ENCODE measurements at places on chromosomes 5 and 9.

- no peak for DNase-seq
Observed at GRCh38 chr5:44389823-44390143, 563 bp upstream of the FGF10 start.

- DNase-seq, result no peak
Observed at GRCh38 chr5:95729115-95730010, 1.8 kb upstream of the RHOBTB3 start.

DNA sequence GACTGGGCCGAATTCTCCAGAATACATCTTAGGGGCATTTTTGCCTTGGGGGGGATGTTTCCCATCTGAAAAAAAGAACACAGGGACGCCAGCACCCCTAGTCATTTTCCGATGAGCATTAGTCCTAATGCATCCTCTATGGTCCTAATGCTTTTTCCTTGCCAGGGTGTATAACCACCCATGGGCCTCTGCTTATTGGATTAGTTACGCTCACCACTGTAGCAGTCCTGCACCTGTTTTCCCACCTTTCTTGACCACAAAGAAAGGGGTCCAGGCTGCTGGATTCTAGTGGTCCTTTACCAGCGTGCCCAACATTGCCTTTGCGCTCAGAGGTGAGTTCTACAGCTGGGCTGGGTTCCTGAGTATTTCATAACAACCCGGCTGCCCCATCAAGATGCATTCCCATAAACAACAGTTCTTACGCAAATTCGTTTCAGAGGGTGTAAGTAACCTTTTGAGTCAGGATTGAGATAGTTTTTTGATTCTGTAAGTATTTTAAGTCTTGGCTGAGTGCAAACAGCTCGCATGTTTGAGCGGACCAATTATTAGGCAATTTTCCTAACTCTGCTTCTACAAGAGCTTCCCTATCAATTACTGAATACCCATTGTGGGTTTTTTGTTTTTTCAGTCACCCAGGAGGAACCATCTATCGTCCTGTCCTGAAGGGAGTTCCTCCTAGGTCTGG lies 135.1 kb downstream of the DROSHA start:
- DNase-seq, result no peak

GRCh38 chr9:107975426-107976010 lies 485.9 kb upstream of the KLF4 start:
- no peak for DNase-seq

- no peak for DNase-seq
Observed at GRCh38 chr5:88743231-88743834, 139.7 kb downstream of the MEF2C start.

- DNase-seq, result no peak
Observed at GRCh38 chr5:149594206-149594895, 13.1 kb downstream of the ARHGEF37 start.

- DNase-seq, result no peak
Observed at GRCh38 chr9:115543511-115543910, 425.6 kb upstream of the TNC start.

DNA sequence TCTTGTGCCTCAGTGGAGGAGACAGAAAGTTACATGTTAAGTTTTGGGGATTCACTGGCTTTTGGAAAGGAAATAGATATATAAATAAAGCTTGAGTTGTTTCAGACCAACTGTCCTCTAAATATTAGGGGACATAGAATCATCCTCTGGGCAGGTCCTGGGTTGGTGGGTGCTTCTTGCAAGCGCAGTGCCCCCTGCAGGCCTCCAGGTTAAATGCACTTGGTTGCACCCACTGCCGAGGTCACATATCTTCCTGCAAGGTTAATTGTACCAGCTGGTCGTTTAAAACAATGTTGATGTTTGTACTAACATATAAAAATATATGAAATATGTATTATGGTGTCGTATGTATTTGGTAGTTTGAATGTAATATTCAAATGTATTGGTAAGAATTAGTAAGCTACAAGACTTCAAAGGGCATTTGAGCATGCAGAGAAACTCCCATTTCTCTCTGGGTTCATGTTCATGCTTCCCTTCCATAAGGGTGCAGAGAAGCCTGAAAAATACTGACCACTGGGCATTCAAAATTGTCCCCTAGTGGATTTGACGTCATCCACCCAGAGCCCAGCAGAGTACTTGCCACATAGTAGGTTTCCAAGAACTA lies 87.0 kb downstream of the ZNF618 start:
- no peak for DNase-seq

DNA sequence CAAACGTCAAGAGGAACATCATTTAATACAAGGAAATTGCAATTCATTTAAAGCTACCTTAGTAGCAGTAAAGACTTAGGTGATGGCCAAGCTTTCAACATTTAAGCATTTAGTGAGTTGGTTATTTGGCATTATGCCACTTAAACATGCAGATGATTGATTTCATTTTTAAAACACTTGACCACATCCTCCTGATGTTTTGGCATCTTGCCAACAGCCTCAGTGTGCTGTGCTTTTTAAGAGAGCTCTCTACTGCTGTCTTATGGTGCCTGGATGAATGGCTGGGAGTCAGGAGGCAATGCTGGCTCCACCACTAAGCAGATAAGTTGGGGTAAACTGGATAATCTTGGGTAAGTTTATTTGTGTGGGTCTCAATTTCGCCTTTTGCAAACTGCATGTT lies 364.5 kb downstream of the MAN2A1 start:
- peak; percentile 44 for DNase-seq

DNA sequence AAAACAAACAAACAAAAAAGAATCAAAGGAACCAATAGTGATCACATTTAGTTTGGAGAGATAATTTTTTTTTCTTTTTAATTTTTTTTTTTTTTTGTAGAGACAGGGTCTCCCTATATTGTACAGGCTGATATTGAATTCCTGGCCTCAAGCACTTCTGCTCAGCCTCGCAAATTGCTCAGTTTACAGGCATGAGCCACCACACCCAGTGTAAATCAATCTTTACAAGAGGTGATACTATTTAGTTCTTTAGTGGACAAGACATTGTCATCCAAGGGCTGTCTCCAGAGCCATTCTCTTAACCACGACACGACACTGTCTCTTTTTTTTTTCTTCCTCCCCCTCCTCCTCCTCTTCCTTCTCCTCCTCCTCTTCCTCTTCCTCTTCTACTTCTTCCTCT lies 29.6 kb downstream of the ERAP2 start:
- no peak for DNase-seq

DNA sequence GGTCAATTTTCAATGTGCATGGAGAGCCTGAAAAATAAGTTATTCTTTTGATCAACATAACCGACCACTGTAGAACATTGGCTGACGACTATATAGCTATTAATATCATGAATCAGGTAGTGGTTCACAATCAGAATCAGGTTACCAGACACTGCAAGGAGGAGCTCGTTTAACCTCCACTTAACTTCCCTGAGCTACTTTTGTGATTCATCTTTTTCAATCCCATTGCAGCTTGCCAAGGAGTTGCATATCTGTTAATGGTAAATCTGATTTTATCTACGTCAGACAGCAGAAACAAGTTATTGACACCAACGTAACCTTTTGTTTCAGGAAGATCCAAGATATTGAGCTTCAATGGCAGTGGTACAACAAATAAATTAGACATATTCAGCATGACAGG lies 2263.8 kb upstream of the ACO1 start:
- DNase-seq, result no peak

DNA sequence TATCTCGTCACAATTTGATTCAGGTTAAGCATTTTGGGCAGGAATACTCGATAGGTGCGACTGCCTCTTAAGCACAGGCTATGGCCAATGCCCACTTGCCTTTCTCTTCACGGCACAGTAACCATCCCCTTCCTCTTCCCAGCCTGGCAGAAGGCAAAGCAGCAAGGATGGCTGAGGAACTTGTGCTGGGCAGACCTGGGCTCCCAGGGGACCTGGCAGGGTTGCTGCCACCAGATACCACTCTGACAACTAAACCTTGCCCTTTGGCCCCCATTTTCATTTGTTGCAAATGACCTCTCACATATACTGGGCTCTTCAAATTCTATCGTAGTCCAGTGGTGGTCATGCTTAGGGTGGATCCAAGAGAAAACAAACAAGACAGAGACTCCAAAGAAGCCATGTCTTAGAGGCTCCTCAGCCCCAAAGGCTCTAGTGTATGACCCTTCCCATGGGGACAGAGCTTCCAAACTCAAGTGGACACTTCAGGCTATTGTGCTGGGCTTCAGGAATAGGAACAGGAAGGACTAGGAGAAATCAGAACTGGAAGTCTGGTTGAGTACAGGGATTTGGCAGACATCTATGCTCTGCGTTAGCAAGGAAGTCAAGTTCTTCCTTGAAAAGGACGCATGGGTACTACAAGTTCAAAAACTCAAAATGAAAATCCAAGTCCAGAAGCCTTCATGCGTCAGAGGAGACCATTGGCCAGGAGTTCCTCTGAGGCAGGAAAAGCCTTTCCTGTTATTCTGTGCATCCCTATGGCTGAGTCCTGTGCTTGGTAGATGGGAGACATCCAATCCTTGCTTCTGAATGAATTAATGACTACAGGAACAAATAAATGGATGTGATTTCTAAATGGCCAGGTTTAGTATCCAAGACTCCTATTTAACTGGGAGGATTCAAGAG lies 64.6 kb upstream of the PLPP1 start:
- no peak for DNase-seq

DNA sequence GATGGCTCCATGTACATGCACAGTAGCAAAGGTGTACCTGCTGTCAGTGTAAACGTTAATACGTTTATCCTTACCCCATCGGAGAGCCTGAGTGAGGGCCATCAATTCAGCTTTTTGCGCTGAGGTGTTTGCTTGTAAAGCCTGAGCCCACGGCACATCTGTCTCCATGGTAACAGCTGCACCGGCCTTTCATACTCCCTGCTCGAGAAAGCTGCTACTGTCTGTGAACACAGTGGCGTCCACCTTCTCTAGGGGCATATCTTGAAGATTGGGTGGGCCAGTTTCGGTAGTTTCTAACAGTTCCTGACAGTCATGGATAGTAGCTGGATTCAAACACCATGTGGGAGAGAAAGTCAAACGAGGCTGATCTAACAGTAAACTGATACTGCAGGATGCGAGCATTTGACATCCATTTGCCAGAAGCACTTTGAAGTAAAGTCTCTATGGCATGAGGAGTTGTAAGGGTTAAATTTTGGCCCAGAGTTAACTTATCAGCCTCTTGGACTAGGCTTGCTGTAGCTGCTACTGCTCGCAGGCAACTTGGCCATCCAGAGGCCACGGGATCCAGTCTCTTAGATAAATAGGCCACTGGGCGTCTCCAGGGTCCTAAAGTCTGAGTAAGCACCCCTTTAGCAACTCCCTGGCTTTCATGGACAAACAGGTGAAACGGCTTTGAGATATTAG lies 21.0 kb upstream of the RHOBTB3 start:
- DNase-seq, result no peak

- no peak for DNase-seq
Observed at GRCh38 chr9:107919263-107919662, 429.7 kb upstream of the KLF4 start.

DNA sequence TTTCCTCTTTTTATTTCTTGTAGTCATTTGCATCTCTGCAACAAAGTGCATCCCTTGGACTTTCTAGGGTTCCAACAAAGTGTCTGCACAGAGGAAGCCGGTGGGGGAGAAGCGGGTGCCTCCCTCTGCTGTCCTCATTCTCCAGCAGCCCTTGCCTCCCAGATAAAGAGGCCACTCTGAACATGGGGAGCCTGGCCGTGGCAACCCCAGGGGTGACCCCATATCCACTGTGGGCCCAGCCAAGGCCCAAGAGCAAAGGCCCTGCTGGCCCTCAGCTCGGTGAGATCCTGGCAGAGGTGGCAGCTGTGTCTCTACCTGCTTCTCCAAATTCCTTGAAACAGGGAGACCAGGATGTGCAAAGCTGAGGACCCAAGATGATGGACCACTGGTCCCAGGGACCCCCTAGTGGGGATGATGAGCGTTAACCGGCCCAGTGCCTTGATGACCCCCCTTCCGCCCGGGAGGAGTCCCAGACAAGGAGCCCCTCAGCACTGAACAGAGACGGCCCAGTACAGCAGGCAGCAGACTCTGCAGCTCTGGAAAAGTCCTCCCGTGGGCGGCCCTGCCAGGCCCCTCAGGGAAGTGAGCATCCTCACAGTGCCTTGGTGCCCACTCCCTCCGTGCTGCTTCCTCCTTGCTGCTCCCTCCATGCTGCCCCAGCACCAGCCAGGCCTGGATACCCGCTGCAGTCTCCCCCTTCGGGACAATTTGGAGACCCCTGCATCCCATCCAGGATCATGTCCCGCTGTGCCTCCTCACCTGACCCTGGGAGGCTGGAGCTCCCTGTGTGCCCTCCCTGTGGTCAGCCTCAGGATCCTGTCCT lies 62.5 kb downstream of the MRPL36 start:
- DNase-seq, result no peak

DNA sequence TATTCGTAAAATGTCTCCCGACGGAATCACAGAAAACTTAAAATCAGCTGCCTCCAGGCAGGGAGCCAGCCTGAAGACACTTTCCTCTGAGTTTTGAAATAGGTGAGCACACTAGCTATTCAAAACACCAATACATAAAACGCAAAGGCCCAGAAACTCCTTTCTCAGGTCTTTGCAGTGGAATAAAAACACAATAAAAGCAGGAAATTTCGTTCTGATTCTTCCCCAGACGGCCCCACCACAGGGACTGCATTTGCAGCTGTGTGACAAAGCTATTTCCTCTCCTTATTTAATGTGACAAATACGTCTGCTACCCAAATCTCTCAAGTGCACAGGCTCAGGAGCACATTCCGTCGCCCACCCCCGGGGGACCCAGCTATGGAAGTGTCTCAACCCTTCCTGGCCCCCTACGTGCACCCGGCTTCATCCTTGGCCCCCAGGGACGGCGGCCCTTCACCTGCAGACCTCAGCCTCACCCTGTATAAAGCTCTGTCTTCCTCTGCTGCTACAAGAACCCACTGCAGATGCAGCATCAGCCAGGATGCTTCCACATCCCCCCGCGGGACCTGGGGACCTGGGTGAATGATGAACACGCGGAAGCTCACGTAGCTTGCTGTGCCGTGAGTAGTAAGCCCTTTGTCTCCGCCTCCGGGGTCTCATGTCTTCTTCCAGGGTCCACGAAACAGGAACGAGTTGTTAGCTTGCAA lies 24.9 kb downstream of the AHRR start:
- DNase-seq, result no peak

DNA sequence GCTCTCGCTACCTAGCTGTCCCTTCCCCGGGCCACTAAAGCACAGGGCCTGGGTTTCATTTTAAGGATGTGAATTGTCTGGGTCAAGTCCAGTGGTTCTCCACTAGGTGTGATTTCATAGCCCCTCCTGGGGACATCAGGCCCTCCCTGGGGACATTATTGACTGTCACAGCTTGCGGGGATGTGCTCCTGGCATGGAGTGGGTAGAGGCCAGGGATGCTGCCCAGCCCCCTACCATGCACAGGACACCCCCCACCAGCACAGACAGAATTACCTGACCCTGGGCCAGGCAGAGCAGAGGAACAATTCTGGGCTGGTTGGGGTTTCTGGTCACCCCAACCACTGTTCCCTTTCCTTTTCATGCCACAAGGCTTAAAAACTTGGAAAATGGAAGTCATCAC lies 4.1 kb downstream of the FAM78A start:
- DNase-seq, result no peak
